ENCODE measurements at places on chromosomes 16 and 17.
A peak's percentile ranks its signal among the peaks of the same experiment; 100 is the strongest.

DNA sequence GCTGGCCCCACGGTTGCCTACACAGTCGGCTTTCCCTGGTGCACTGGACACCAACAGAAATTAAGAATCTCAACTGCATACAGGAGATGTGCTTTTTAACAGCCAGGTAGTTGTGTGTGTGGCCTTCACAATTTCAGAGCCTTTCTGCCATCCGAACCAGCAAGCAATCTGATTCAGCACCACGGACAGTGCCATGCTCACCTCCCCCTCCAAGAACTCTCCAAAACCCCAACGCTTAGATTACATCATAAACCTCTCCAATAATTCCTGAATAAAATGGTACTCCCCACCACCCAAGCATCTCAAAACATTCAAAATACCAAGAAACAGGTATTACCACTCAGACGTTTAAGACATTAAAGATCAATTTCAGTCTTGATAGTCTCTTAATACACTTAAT, 31.8 kb downstream of the USP7 start:
- DNase-seq = peak; percentile 48

DNA sequence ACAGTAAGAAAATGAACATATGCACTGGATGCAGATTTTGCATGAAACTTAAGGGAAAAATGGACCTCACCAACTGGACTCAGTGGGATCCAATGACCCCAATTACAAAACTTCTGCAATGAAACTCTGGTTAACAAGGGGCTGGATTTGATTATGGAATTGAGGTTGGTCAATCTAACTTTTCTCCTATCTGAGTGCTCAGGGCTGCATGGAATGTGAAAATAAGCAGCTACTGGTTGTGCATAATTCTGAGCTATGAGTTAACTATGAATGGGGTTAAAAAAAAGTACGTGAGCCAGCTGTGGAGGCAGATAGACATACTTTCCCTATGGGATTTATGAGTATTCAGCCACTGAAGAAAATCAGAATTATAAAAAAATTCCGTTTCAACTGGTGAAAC, 9.2 kb downstream of the FAM20A start:
- DNase-seq = no peak

DNA sequence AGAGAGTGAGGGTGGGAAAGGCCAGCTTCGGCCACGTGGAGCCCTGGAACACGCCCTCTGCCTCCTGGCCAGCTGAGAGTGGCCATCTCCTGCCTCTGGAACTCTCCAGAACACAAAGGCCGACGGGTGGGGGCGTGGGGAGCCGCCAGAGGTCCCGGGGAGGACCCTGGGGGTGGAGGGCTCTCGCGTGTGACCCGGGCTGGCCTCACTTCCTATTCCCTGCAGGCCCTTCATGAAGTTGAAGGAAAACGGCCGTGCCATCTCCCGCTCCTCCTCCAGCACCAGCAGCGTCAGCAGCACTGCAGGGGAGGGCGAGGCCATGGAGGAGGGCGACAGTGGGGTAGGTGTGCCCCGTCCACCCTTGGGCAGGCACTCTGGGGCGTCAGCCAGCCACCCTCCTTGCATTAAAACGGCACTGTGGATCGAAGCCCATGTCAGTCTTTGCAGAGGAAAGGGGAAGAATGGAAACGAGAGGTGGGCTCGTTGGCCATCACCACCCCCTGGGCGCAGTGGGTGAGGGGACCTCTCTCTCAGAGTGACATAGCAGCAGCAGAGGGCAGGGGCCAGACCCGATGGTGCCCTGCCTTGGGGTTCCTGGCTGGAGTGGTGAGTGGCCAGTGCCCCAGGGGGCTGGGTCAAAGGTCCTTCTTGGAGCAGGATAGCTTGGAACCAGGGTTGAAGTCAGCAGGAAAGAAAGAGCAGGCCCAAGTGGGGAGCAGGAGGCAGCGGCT, 37.1 kb downstream of the OR1D5 start:
- no peak for DNase-seq

GRCh38 chr16:68355447-68356248, 44.8 kb downstream of the PRMT7 start:
- DNase-seq = no peak

DNA sequence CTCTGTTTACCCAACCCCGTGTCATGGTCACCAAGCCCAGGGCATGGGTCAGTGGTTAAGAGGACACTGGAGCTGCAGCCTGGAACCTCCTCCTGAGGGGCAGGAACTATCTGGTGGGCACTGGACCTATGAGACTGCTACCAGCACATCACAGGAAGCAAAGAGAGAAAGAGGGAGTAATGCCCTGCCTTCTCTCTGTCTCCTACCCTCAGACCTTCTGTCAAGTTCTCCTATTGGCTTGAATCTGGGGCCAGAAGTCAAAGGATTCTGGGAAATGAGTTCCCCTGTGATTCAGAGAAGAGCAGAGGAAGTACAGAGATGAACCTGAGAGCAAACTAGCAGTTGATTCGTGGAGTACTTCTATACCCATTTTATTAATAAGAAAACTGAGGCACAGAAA, 123.0 kb upstream of the GNAO1 start:
- DNase-seq = no peak

DNA sequence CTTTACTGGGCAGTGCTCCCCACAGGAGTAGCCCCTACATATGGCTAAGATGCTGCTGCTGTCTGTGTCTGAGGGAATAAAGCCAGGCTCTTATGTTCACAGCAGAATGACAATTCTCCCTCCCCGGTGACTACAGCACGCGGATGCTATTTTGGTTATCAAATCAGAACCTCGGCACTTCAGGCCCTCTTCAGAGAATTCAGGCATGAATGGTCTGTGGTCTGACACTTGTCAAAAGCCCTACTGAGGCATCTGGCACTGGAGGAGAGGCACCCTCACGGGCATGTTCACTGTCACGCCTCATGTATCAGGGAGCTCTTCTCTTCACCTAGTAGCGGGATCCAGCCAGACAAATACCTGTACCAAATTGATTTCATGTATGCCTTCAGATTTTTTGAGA, 30.4 kb downstream of the KIAA0513 start:
- no peak for DNase-seq

DNA sequence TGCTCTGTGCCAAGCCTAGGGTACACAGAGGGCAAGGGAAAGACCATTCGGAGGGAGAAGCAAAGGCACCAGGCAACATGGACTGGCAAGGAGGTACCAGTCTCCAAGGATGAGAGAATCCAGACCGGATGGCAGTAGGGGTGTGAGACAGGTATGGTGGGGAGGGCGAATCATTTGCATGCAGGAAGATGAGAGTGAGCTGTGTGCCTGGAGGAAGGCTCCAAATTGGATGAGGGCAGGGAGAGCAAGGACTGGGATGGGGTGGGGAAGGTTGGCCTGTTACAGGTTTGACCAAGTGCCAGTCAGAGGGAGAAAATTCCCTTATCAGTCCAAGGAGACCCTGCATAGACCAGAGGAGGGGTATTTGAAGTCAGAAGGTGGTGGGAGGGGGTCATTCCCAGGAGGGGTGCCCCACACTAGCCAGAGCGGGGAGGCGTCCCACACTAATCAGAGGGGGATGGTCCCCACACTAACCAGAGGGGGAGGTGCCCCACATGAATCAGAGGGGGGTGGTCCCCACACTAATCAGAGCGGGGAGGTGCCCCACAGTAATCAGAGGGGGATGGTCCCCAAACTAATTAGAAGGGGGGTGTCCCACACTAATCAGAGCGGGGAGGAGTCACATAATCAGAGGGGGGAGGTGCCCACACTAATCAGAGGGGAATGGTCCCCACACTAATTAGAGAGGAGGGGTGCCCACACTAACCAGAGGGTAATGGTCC, 737 bp downstream of the CANT1 start:
- no peak for DNase-seq

DNA sequence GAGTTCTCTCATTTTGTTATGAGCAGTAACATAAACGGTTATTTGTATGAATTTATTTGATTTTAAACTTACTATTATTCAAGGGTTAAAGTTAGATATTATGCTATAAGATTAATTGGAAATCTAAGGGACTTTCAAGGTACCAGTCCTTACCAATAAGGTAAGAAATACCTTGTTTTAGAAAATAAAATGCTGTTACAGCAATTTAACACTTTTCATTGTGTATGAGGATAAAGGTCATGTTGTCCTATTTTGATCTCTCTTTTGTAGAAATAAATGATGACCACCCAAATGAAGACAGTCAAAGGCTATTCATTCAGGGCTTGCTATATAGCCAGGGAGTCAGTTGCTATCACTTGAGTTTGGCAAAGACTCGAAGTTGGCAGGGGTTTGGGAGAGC, 1185.9 kb upstream of the GOT2 start:
- DNase-seq = no peak
